ENCODE measurements at places on chromosomes 3 and 15. TPM values are rescaled to one million over a fixed set of nuclear protein-coding genes. Genes with fewer than 3 reads are reported as not detected.

Gene PLA2G4E
- not detected for total RNA-seq

Gene USP50
- 0.72 TPM for total RNA-seq

Gene SAMMSON
- total RNA-seq, result not detected

Gene CAMKV
- total RNA-seq, result not detected

Gene ZNF660
- total RNA-seq, result 2.0 TPM

Gene ALDH1L1
- total RNA-seq, result 0.18 TPM

Gene IMP3
- 81.7 TPM for total RNA-seq

Gene EIF5A2
- 22.3 TPM for total RNA-seq

Gene SOX14
- total RNA-seq, result not detected

Gene MRPS11
- 28.8 TPM for total RNA-seq

Gene TMEM266
- not detected for total RNA-seq

Gene RTP4
- total RNA-seq, result 2.8 TPM

Gene BFSP2
- not detected for total RNA-seq

Measured in fibroblast of the aortic adventitia (primary cell).